ENCODE measurements at places on chromosomes 3 and 15. TPM values are rescaled to one million over a fixed set of nuclear protein-coding genes. Genes with fewer than 3 reads are reported as not detected.

DNA sequence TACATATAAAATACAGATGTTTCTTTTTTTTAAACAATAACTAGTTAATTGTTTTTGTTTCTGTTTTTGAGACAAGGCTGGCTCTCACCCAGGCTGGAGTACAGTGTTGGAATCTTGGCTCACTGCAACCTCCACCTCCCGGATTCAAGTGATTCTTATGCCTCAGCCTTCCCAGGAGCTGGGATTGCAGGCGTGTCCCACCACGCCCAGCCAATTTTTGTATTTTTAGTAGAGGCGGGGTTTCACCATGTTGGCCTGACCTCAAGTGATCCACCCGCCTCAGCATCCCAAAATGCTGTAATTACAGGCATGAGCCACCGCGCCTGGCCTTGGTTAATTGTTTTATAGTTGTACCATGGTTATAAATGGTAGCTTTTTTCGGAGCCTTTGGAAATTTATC is 72.3 kb downstream of the PIAS1 start:
- no peak for DNase-seq

- no peak for DNase-seq
Observed at GRCh38 chr3:169861871-169862270, 7.9 kb downstream of the LRRC31 start.

DNA sequence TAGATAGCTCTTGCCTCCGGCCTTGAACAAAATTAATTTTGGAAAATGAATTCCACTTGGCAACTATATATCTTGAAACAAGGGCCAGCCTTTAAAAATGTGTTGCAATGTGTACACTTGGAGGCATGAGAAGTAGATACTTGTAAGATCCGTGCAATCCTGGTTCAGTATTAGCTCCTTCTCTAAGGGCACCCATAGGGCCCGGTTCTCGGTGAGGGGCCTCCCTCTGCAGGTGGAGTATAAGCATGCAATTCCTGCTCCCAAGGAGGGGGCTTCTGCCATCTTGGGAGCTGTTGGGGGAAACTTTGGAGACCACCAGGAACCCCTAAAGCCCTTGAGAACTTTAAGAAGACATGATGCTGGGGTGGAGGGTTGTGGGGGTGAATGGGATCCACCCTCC is 388.7 kb upstream of the RGMA start:
- no peak for DNase-seq

DNA sequence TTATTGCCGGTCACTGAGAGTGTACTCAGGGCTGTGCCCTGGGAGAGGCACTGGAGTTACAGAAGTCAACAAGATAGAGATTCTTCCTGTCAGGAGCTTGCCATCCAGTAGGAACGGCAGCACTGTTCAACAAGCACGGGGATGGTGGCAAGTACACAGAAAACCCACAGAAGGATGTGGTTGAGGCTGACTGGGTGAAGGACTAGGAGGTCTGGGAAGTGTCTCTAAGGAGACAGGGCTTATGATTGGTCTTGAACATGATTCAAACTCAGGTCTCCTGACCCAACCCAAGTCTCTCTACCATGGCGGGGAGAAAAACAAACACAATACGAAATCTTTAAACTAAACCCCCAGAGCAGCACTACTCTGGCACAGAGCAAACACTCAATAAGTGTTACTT is 37.6 kb downstream of the ERICH6 start:
- no peak for DNase-seq

- no peak for DNase-seq
Observed at GRCh38 chr3:102125994-102126368, 276.7 kb downstream of the NFKBIZ start.

- DNase-seq = no peak
Observed at GRCh38 chr3:34203386-34203785, 405.0 kb downstream of the PDCD6IP start.

GRCh38 chr3:131402391-131403039 is 20.9 kb downstream of the NUDT16 start:
- DNase-seq = peak; percentile 74

- no peak for DNase-seq
Observed at GRCh38 chr3:106860182-106860581, 517.1 kb upstream of the CCDC54 start.

DNA sequence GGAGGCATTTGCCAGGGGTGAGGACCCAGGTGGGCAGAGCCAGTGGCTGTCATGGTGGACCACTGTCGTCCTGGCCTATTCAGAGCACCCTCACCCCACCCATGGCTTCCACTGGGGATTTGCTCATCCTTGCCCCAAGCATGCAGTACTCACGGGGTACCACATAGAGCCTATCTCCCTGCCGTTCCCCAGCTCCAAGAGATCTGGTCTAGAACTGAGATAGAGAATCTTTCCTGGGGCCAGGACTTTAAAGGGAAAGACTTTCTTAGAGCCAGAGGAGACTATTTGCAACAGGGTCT is 76.9 kb upstream of the TNFAIP8L3 start:
- no peak for DNase-seq

DNA sequence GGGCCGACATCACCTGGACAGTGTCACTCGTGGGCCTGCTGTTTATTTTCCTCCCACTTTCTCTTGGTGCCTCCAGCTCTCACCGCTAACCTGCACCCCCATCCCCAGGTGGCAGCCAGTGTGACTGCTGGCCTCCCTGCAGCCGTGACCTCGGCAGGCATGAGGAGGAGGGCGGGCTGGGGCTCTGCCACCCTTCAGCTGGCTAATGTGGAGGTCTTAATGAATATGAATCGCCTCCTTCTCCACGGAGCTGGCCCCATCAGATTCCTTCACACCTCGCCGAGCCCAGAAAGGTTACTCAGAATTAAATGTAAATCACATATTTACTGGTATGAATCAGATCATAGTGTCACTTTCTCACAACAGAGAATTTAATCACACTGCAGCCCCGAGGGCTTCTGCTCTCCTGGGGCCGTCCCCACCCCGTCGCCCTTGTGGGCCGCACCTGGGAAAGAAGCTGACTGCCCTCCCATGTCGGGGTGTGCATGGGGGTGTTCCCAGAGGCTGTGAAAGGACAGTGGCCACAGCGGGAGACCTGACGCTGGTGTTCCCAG is 171.1 kb upstream of the TLE3 start:
- DNase-seq = peak; percentile 48

DNA sequence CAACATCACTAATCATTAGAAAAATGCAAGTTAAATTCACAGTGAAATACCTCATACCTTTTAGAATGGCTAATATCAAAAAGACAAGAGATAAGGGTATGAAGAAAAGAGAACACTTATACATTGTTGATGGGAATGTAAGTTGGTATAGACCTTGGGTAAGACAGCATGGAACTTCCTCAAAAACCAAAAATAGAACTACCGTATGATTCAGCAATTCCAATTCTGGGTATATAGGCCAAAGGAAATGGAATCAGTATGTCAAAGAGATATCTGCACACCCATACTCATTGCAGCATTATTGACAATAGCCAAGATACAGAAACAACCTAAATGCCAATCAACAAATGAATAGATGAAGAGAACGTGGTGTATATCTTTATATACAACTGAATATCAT is 166.8 kb upstream of the LRRN1 start:
- no peak for DNase-seq

DNA sequence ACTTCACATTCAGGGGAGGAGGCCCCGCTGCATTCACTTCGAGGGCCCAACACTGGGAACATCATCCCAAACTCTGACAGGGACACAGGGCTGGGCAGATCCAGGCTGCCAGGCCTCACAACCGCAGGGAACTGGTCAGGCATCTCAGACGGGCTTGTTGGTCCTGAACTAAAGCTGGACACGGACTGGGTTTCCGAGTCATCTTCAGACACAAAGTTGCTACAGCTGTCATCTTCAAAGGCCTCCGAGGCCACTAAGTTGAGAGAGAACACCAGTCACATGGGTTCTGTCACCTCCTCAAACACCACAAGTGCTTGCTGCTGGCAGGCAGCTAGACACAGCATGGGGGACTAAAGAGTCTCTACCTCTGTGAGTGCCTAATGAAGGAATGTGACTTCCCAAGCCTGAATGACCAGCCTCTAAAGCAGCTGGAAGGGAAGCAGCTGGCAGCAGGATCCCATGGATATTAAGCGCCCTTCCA is 50.9 kb downstream of the CAPN7 start:
- DNase-seq = no peak

DNA sequence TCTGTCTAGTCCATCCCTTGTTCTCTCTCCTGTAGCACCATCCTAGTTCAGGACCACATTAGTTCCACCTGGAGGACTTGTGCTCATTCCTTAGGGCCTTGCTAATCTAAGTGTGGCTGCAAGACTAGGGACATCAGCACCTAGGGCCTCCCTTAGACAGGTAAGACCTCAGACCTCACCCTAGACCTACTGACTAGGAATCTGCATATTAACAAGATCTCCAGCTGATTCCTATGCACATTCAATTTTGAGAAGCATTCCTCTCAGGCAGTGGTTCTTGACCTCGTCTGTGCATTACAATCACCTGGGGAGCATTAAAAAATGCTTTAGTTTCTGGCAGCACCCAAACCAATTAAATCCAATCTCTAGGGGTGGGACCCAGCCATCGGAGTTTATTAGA is 238.4 kb upstream of the RGMA start:
- DNase-seq = no peak

GRCh38 chr3:94862703-94863102 is 799.8 kb downstream of the NSUN3 start:
- peak; percentile 1 for DNase-seq

Gene RASGRP1
- 0.52 TPM for total RNA-seq

Gene LRRC31
- total RNA-seq = not detected

Gene PPM1L
- total RNA-seq = 0.84 TPM

Gene GAP43
- total RNA-seq = 0.71 TPM

Gene TEX55
- total RNA-seq = not detected

Gene NEK10
- 1.4 TPM for total RNA-seq

Measured in M059J (cell line).